Activated T-cell treated with anti-CD3 and anti-CD28 coated beads, Interleukin-2, amount 50 U/mL, for 1 hour (primary cell): ENCODE measurements at places on chromosomes 6 and 20.

DNA sequence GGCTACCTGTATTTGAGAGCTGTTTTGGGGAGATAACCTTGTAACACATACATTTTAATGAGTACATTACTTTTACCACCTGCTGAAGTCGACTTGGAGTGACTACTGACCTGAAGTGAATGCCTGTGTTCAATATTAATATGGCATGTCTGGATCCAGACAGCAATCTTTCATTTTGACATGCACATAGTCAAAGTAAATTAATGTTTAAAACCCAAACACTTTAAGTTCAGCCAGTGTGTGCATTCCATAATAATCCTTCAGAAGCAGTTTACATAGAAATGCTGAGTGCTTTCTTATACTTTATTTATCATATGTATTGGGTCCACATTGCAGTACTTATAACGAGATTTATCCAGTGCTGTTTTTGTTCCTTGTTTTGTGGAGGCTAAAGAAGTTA lies 38.0 kb downstream of the CDKAL1 start:
- no peak for DNase-seq

DNA sequence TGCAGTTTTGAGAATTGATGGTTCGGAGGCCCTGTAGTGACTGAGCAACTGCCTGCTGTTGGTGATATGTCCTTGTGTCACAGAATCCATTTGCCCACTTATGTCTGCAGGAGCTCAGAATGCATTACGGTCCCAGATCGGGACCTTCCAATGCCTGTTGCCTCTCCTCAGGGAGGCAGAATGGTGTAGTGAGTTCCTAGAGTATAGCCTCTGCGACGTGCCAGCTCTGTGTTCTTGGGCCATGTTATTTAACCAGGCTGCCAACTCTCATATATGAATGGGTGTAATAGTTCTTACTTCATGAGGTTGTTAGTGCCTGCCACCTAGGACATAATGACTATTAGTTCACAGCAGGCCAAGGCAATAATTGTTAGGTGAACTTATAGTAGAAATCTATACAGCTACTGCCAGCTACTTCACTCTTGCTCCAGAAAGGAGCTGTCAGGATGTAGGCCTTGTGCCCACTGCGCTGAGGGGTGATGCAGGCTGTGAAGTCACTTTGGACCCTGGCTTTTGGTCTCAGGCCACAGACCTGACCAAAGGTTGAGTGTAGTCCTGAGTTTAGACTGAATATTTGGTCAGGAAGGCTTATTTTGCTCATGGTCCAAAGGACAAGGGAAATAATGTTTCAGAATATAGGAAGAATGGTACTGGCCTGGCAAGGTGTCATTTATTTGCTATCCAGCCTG lies 82.1 kb downstream of the ASXL1 start:
- DNase-seq, result no peak

GRCh38 chr6:151705993-151706733 lies 101.3 kb upstream of the ESR1 start:
- no peak for DNase-seq

DNA sequence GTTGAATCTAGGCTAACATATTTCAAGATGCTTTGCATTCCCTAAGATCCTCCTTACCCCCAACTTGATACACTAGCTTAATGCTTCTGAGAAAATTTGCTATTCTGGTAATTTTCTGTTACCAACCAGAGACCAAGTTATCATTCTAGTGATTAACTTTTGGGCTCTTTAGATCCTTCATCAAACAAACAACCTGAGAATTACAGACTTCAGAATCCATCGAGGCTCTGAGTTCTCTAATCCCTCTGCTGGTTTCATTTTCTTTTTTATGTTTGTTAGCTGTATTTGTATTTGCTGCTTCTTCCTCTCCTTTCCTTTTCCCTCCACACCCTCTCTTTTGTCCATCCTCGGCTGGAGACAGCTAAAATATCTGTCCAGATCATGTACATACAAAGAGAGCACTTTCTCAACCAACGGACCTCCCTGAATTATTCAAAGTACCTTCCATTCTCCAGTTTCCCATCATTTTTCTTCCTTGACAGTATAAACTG lies 98.7 kb upstream of the RIPOR2 start:
- no peak for DNase-seq

DNA sequence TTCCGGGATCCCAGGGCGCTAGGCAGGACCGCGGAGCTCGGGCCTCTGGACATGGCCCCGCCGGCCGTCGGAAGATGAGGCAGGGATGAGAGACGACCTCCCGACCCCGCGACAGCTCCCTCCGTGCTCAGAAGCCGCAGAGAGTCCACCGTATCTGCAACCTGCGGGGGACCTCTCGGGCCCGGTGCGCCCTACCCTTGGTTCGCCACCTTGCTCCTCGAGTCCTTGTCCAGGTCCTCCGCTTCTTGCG lies 301 bp downstream of the PPP1R3D start:
- no peak for DNase-seq

- no peak for DNase-seq
These were observed 14.6 kb upstream of the FAXC start for GRCh38 chr6:99364026-99364425.

- no peak for DNase-seq
These were observed 318.5 kb downstream of the QKI start for GRCh38 chr6:163733061-163733460.
